ENCODE measurements at places on chromosomes 5 and 9. TPM values are rescaled to one million over a fixed set of nuclear protein-coding genes. Genes with fewer than 3 reads are reported as not detected.

Gene PCDHA12
- polyA plus RNA-seq: not detected

Gene TCERG1
- 72.2 TPM for polyA plus RNA-seq

Gene GARNL3
- 4.2 TPM for polyA plus RNA-seq

Gene CER1
- not detected for polyA plus RNA-seq

Gene ROR2
- 1.8 TPM for polyA plus RNA-seq

Gene TAL2
- polyA plus RNA-seq: 0.22 TPM

Gene SLC45A2
- polyA plus RNA-seq: 0.07 TPM

Gene ZDHHC21
- polyA plus RNA-seq: 4.9 TPM

GRCh38 chr9:37906312-37907239 is 2.6 kb upstream of the SLC25A51 start:
- H3K4me1 ChIP-seq: peaks cover 10% of the 10 kb centered on the region
- no peaks in the 10 kb centered on the region for H3K27me3 ChIP-seq
- no peaks in the 10 kb centered on the region for H3K36me3 ChIP-seq
- DNase-seq: peak; percentile 49
- no peak overlapping the region for H3K27ac ChIP-seq
- no peak overlapping the region for H3K4me3 ChIP-seq

- no peaks in the 10 kb centered on the region for H3K27me3 ChIP-seq
- no peak overlapping the region for H3K27ac ChIP-seq
- H3K4me3 ChIP-seq: no peak overlapping the region
- DNase-seq: no peak
Observed at GRCh38 chr5:148949841-148950470, 112.9 kb downstream of the SH3TC2 start.

GRCh38 chr5:149957855-149958254 is 2.7 kb upstream of the SLC26A2 start:
- no peaks in the 10 kb centered on the region for H3K27me3 ChIP-seq
- no peaks in the 10 kb centered on the region for H3K36me3 ChIP-seq
- H3K4me3 ChIP-seq: no peak overlapping the region
- no peak for DNase-seq
- peaks cover 23% of the 10 kb centered on the region for H3K4me1 ChIP-seq

- H3K27me3 ChIP-seq: no peaks in the 10 kb centered on the region
- no peak overlapping the region for H3K4me3 ChIP-seq
- DNase-seq: no peak
- H3K4me1 ChIP-seq: no peaks in the 10 kb centered on the region
- no peaks in the 10 kb centered on the region for H3K36me3 ChIP-seq
- no peak overlapping the region for H3K27ac ChIP-seq
Observed at GRCh38 chr5:113807427-113807991, 294.0 kb downstream of the YTHDC2 start.

GRCh38 chr5:54837093-54837492 is 148.3 kb downstream of the ESM1 start:
- peak overlapping the region; percentile 8 for H3K27ac ChIP-seq
- H3K4me3 ChIP-seq: no peak overlapping the region
- H3K4me1 ChIP-seq: peaks cover 8% of the 10 kb centered on the region

GRCh38 chr9:85502815-85503655 is 238.7 kb downstream of the AGTPBP1 start:
- no peaks in the 10 kb centered on the region for H3K36me3 ChIP-seq
- no peak overlapping the region for H3K27ac ChIP-seq
- H3K27me3 ChIP-seq: no peaks in the 10 kb centered on the region
- no peak for DNase-seq
- no peaks in the 10 kb centered on the region for H3K4me1 ChIP-seq
